Lower leg skin (tissue), 4 donors: ENCODE measurements at places on chromosomes 6 and 20. TPM values are rescaled to one million over a fixed set of nuclear protein-coding genes. Genes with fewer than 3 reads are reported as not detected.

DNA sequence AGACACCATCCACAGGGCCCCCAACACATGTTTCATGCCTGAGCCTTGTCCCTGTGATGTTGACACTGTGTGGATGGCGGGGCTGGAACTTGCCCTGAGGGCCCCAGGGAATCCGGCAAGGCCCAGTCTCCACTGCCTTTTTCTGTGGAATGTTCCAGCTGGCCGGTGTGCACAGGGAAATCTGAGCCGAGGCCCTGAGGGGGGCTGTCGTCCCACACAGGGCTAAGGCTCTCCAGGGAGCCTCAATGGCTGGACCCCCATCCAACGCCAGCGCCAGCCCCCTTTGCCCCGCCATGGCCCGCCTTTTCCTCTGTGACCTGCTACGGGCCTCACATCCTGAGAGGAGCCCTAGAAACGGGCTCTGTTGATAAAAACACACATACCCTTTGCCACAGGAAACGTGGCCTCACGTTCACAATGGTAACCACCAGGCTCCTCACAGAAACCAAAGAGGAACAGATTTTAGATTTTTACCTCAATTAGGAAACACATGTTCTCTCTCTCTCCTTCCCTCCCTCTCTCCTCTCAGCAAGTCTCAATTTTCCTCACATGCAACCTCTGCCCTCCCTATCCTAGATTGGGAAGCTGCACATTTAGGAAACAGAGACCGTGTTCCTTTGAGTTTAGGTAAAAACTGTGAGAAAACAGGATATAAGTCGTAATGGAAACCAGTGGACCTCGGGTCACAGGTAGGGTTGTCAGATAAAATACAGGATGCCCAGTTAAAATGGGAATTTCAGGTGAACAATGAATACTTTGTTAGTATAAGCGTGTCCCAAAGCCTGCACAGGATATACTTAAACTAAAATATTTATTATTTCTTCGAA lies 13.7 kb upstream of the ZNF831 start:
- no peak for DNase-seq

GRCh38 chr6:14644381-14644780 lies 526.8 kb downstream of the CD83 start:
- DNase-seq, result no peak

DNA sequence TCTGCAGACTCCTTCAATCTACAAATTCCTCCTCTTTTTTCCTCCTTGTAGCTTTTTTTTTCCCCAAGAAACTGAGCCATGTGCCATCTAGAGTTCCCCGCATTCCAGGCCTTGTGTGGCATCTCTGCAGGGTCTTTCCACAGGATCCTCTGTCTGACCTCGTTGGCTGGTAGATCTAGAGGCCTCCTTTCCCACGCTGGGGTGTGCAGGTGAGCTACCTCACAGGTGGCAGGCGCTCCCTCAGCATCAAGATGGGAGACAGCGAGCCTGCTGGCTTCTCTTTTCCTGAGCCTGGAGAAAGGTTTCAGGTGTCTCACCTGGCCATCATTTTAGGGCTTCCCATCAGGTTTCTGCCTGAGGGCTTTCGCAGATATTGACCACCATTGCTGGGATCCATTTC lies 9.6 kb upstream of the NELFCD start:
- no peak for DNase-seq

GRCh38 chr6:26097268-26097875 lies 10.1 kb downstream of the HFE start:
- DNase-seq, result peak; percentile 52

DNA sequence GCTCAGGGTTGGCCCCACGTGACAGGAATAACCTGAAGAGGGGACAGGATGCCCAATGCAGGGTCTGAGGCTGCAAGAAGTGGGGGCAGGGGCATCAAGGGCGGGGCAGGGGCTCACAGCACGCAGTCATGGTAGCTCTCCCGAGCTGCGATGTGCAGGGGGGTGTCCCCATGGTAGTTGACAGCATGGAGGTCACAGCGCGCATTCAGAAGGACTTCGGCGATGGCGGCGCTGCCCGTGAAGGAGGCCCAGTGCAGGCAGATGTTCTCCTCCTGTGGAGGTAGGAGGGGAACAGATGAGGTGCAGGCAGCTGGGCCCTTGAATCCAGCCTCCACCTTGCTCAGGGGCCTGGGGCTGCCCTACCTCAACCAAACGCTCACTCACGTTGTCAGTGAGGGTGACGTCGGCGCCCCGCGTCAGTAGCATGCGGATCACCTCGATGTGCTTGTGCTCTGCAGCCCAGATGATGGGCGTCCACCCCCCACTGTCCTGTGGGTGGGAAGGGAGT lies 5.8 kb upstream of the SLC44A4 start:
- no peak for DNase-seq

DNA sequence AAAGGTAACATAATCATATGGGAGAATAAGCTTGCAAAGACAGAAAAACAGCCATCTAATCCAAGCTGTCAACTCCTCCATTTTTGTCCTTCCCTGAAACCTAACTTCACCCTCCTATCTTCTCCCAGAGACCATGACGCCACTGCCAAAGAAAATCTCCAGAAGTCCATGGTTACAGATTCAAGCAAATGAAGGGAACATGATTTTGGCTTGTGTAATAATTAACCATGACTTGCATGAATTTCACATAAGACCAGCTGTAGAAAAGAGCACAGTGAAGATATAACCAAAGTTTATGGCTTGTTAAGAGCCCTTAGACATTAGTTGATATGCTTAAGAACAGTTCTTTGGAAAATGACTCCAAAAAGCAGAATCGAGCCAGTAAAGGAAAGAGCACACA lies 342.1 kb upstream of the NRSN1 start:
- no peak for DNase-seq

- no peak for DNase-seq
These were observed 520 bp upstream of the RIPOR3 start for GRCh38 chr20:50691573-50692551.

GRCh38 chr20:1191299-1191698 lies 6.5 kb upstream of the TMEM74B start:
- no peak for DNase-seq

GRCh38 chr6:85428486-85428885 lies 21.4 kb upstream of the NT5E start:
- no peak for DNase-seq

DNA sequence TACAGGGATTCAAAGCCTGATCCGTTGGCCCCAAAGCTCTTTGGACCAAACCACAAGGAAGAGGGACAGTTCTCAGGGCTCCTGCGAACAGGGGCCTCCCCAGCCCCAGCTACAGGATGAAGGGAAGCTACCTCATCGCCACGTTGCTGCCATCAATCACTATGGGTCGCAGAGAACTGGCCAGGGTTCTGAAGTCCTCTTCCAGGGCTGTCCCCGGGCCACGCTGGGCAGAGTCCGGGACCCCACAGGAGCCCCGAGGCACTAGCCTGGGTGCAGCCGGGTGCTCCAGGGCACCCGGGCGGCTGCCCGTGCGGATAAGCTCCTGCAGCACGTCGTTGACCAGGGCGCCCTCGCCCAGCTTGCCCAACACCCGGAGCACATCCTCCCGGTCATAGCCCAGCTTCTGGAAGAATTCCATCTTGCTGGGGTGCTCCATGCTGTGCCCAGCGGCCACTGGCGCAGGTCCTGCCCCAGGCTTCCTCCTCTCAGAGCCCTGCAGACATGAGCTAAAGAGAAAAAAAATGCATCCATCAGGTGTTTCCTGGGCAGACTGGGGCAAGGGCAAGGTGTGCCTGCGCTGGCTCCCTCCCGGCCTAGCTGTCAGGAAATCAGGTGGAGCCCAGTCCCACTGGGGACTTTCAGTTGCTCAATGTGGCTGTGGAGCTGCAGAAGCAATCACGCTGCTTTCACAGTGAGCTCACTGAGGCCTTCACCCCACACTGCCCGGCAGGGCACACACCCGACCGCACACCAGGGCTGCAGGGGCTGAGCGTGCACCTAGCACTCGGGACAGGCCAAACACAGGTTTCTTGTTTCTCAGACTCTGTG lies 10.5 kb downstream of the ZC3H12D start:
- no peak for DNase-seq

- DNase-seq, result no peak
These were observed 59.4 kb downstream of the TMEM242 start for GRCh38 chr6:157263881-157264397.

DNA sequence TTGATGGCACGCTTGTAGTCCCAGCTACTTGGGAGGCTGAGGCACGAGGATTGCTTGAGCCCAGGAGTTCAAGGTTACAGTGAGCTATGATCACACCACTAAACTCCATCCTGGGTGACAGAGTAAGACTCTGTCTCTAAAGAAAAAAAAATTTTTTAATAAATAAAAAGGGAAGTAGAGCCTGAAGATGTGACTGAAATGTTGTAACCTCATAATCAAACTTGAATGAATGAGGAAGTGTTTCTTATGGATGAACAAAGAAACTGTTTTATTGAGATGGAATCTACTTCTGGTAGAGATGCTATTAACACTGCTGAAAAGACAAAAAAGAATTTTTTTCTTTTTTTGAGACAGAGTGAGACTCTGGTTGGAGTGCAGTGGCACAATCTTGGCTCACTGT lies 6.7 kb downstream of the MAK start:
- no peak for DNase-seq

- no peak for DNase-seq
These were observed 178.8 kb downstream of the SCP2D1 start for GRCh38 chr20:18992418-18992817.

DNA sequence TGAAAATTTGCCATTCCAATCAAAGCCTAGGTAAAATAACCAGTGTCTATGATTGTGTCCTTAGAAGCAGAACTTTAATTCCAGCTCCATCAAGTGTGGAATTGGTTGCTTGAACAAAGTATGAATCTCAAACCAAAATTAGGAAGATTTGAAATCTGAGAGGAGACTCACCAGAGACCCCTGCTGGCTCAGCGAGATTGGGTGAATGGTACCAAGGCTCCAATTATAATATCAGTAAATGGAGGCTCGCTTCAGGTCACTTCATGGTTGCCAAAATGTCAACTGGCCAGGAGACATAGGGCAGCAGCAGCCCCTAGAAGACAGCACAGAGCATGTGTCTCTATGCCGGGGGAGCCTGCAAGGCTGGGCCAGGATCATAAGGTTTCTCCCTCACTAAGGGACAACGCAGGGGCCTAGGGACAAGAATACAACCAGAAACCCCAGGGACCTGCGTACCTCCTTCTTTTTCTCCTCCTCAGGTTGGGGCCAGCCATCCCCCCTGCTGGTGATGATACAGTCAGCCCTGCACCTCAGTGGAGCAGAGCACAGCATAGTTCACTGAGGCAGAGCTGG lies 14.0 kb downstream of the RBL1 start:
- peak; percentile 53 for DNase-seq

- no peak for DNase-seq
These were observed 187.5 kb downstream of the BACH2 start for GRCh38 chr6:90109141-90109540.

DNA sequence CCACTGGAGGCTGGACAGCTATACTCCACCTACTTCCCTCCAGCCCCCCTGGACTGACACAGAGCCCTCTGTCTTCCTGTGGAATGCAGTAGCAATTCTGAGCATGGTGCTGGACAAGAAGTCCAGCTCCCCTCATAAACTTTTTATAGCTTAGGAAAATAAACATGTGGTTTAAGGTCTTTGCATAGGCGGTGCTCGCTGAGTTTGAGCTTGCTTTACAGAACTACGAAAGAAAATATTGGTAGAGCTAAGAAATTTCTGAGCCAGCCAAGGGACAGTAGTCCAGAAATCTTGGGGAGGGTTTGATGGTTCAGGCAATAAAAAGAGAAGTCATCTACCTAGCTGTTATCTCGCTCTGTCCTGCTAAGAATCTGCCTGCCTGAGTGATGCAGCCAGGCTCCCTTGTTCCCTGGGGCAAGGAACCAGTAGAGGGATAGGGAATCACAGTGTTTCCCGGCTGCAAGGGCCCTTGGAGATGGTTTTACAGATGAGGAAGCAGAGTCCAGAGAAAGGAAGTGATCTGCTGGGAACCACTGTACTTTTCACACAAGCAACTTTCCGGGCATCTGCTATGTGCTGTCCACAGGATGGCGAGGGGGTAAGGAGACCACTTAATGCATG lies 343.4 kb downstream of the CDC5L start:
- peak; percentile 69 for DNase-seq

DNA sequence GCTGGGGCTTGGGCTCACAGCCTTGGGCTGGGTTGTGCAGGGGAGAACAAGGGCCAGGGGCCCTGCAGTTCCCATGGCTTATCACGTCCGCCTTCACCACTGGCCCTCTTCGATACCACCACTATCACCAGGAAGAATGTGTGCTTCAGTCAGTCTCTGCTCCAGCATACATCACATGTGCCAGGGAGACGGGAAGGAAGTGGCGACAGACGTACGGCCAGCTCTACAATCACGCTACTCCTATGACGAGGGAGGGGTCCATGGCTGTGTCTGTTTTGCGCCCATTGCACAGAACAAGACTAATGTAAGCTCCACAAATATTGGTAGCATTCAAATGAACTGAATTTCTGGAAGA lies 72.1 kb downstream of the TRAM2 start:
- DNase-seq, result no peak

DNA sequence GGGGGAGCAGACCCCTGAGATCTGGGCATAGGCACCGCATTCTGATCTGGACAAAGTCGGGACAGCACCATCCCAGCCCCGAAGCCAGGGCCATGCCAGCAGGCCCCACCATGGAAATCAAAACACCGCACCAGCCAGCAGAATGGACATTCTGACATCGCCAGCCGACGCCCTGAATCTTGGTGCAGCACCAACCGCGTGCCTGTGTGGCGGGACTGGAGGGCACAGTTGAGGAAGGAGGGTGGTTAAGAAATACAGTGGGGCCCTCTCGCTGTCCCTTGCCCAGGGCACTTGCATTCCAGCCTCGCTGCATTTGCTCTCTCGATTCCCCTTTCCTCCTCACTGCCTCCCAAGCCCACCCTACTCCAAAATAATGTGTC lies 2.0 kb downstream of the NNAT start:
- DNase-seq, result no peak

DNA sequence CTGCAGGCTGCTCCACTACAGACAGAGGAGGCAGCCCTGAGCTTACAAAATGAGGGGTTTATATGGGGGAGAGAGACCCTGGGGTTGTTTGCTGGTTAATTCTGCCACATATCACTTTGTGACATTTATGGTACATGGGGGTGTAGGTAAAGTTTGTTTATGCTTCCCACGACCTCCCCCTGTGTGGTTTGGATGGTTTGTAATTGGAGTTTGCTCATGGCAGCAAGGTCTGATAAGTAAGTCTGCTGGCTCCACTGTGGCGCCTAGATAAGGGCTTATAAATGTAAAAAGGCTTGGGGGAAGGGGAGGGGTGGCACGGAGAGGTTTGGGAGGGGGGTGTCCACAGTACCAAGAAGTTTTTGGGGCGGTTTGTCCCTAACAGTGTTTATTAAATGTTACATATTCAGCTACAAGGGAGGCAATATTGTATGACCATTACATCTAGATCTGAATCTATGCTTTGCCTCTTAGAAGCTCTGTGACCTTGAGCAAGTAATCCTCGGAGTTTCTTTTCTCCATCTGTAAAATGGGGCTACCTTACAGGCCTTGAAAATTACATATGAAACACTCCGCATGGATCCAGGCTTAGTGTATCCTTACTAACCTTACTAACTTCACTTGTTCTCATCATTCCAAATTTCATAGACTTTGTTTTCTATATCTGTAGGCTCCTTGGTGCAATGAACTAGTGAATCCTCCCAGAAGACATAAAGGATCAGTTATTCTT lies 204.8 kb upstream of the NOX3 start:
- no peak for DNase-seq

The OR2J3 gene
- not detected for total RNA-seq

The CRYBG1 gene
- 126 TPM for total RNA-seq

The KCNK5 gene
- 26.0 TPM for total RNA-seq

The SGK2 gene
- total RNA-seq, result 2.5 TPM

The ZC3H12D gene
- 1.3 TPM for total RNA-seq

The GLP1R gene
- total RNA-seq, result 0.10 TPM

The ENPP4 gene
- 7.2 TPM for total RNA-seq

The UBE2C gene
- 1.1 TPM for total RNA-seq

The GNAS-AS1 gene
- total RNA-seq, result not detected

The PGBD1 gene
- total RNA-seq, result 0.88 TPM

The TRAPPC3L gene
- not detected for total RNA-seq

The F13A1 gene
- total RNA-seq, result 7.8 TPM

The COL9A3 gene
- total RNA-seq, result 9.9 TPM
